ENCODE measurements at places on chromosomes 7 and 10.

GRCh38 chr7:159137906-159138305, 6.8 kb downstream of the VIPR2 start:
- DNase-seq: no peak

DNA sequence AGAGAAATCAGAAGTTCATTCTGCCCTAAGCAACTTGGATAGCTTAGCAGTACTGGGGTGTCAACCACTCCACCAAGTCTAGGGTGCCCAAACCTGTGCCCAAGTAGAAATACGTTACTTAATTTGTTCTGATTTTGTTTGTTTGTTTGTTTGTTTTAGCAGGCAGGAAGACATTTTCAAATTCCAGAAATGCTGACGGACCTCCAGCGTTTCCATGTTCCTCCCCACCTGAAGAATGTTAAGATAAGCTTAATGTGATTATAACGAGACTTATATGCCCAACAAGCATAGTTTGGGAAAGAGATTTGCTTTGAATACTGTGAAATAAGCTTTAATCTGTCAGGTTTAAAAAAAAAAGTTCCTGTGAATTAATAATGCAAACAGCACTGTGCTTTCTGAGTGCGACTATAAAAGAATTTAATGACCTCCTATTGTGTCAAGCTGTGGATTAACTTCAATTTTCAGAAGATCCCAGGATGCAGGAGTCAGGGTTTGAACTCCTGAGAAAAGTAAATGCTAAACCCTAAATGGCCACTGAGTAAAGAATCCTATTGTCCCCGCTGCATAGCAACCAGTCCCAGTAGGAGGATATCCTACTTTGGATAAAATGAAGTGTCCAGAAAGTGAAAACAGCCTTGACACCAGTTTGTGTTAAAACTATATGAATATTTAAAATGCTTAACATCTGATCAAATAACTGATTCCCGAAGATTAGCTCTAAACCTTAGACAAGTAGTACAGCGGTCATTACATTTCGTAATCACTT, 56.5 kb downstream of the LYZL1 start:
- no peak for DNase-seq

GRCh38 chr7:41731493-41732435, 28.9 kb upstream of the INHBA start:
- no peak for DNase-seq

DNA sequence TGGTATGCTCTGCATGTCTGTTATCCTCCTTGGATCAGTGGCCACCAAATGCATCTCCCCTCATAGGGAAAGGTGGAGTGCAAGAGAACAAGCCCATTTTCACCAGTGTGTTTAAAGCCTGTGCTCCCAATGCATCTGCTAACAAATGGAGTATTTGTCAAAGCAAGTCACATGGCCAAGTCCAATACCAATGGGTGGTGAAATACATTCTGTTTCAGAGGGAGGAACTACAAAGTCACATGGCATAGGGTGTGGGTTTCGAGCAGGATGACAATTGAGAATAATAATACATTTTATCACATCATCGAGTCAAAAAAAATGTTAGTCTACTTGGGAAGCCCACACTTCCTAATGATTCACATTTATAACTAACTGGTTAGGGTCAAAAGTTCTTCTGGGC, 62.7 kb downstream of the SUGCT start:
- no peak for DNase-seq

GRCh38 chr10:121862649-121863048, 65.2 kb downstream of the ATE1 start:
- DNase-seq: no peak

- DNase-seq: no peak
These were observed 20.4 kb downstream of the SLC13A4 start for GRCh38 chr7:135707570-135707966.

GRCh38 chr7:33790746-33791145, 114.6 kb upstream of the BMPER start:
- no peak for DNase-seq

DNA sequence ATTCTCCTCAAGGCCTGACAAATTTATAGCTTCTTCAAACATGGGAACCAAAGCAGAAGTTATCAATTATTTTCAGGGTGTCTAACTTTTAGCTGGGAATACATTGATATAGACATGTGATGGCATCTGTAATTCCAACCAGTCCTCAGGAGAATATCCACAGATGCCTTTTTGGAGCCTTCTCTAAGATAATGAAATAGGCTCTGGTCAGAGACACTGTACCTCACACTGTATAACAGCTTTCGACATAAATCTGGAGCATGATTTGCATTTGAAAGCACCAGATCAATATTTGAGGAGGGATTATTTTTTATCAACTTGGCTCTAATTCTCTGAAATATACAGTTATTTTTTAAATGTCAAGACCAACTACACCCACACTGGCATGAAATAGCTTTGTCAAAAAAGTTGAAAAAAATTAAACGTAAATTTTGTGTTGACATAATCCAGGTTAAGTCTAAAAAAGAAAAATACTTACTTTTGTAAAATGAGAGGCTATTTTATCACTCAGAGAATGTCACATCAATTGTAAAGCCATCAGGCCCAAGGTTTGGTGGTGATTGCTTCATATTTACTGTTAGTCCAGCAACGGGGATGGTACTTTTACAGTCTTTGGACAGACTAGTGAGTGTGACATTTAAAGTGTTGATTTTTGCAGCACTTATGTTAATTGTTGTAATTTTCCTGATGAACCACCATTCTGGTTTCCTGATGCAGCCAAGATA, 177.0 kb upstream of the SP8 start:
- DNase-seq: peak; percentile 36

DNA sequence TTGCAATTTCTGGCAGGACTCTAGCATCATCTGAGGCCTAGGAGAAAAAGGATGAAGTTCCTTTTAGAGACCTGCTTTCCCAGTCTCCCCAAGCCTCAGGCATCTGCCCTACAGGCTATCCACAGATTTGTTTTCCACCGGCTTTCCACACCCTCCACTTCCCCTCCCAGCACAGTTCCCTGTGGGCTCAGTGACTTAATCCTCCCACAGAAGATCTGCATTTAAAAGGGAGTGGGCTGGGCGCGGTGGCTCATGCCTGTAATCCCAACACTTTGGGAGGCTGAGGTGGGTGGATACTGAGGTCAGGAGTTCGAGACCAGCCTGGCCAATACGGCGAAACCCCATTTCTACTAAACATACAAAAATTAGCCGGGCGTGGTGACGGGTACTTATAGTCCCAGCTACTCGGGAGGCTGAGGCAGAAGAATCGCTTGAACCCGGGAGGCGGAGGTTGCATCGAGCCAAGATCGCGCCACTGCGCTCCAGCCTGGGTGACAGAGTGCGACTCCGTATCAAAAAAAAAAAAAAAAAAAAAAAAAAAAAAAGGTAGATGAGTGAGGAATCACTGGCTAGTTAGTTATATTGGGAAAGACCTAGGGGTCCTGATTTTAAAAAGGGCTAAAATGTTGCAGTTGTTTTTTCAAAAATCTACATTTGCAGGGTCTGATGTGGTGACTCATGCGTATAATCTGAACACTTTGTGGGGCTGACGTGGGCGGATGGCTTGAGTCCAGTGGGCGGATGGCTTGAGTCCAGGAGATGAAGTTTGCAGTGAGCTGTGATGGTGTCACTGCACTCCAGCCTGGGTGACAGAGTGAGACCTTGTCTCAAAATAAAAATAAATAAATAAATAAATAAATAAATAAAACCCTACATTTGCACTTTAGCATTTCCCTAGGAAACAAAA, 119.5 kb downstream of the BAMBI start:
- no peak for DNase-seq

GRCh38 chr10:70935631-70936030, 47.3 kb upstream of the PCBD1 start:
- no peak for DNase-seq

GRCh38 chr7:44280636-44280992, 44.8 kb downstream of the CAMK2B start:
- no peak for DNase-seq

DNA sequence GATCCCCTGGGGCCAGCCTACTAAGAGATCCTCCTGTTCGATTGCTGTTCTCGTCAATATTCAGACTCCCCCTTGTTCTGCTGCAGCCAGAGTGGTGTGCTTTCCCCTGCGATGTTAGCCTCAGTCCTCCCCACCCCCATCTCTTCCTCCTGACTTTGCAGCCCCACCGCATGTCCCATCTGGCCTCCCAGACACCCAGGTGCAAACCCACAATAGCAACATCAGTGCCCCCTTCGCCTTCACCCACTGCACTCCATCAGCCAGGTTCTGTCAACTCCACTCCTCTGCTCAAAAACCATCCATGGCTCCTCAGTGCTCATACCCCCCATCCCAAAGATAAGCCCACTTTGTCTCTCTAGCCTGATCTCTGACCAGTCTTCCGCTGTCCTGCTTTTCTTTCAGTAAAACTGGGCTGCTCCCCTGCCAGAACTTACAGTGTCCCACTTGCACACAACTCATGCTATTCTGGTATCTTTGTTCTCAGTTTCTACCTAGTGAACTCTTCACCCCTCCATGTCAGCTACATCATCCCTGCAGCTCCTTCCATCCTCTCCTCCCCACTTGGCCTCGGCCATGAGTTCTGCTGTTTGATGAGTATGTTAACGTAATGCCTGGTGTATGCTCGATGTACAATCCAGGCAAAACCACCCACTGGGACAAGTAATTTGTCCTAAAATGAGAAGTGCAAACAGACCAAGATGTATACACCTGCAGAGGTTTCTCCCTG, 26.6 kb downstream of the COL13A1 start:
- DNase-seq: peak; percentile 0

DNA sequence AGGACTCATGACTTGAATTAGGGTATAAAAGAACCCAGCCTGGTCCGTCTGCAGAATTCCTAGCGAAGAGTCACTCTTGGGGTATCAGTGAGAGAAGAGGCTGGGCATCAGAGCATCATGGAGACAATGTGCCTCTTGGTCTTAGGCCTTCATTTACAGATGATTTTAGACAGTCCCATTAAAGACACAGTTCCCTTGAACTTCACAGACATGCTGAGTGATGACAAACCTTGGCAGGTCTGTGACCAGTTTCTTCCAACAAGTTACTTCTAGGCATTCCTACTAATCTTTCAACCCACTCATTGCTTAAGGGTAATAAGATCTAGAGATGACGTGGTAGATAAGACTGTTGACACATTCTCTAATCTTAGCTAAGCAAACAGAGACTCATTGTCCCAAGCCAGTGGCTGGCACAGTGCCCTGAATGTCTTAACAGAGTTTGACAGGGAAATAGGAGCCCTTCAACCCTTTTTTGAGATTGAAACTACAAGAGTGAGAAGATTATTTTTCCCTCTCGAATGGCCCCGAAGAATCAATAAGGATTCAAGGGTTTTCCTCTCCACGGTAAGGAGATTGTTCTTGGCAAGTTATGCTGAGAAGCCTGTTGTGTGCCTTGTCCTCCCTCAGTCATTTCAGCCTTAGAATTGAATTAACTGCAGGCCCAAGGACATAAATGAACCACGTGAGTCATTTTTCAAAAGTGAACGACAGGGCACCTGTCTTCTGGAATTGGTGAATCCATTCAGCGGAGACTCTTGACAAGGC, 281.1 kb downstream of the CCDC3 start:
- no peak for DNase-seq

- DNase-seq: no peak
These were observed 113.0 kb downstream of the PDE1C start for GRCh38 chr7:31957090-31957720.

- no peak for DNase-seq
These were observed 62.8 kb downstream of the GSAP start for GRCh38 chr7:77353407-77353721.

DNA sequence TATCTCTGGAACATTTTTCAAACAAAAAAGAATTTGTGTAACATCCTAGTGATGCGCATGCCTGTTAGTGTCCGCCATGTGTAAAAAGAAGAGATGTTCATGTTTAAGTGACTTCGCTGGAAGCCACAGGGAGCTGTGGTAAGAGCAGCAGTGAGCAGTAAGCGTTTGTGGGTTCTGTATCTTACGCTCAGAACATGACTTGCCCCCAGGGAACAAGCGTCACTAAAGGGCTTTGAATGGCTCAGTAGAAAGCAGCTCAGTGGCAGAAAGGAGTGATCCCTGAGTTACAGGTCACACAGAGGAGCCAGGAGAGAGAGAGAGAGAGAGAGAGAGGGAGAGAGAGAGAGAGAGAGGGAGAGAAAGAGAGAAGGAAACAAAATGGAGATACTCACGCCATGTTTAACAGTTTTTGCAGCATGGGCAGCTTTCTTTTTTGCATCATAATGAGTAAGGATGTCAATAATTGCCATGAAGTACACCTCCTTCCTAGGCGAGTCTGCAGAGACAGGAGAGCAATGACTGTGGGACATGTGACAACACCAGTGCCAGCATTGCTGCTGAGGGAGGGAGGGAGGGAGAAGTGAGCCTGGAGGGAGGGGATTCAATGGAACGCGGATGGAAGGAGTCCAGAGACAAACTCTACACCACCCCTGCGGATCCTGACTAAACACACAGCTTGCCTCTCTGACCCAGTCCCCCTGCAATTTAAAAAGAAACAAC, 174.6 kb downstream of the PIP4K2A start:
- no peak for DNase-seq

DNA sequence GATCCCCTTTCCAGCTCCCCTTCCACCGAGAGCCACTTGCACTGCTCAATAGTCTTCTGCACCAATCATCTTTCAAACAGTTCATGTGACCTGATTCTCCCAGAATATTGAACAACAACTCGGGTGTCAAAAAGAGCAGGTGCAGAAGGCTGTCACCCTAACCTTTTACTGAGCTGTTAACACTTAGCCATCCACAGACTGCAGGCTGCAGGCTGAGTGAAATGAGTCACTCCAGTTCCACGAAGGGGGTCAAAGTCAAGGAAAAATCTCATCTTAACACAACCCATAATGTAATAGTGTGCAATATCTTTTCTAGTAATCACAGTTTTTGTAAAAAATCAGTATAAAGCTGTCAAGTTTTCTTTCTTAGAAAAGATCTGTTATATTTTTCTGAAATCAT, 63.1 kb downstream of the MTPAP start:
- DNase-seq: no peak

- DNase-seq: no peak
These were observed 207.9 kb downstream of the TNS3 start for GRCh38 chr7:47373871-47374451.

DNA sequence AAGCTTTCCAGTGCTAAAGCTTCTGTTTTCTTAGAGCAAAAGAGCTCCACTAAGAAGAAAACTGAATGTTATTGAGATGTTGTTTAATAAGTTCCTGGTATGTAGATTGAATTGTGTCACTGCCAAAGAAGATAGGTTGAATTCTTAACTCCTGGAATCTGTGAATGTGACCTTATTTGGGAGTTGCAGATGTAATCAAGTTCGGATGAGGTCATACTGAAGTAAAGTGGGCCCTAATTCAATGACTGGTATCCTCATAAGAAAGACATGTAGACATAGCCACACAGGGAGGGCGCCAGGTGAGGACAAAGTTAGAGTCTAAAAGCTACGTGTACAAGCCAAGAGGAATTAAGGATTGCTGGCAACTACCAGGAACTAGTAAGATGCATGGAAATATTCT, 732.1 kb upstream of the C7orf33 start:
- no peak for DNase-seq

GRCh38 chr10:70551971-70552422, 50.5 kb downstream of the PRF1 start:
- DNase-seq: no peak

DNA sequence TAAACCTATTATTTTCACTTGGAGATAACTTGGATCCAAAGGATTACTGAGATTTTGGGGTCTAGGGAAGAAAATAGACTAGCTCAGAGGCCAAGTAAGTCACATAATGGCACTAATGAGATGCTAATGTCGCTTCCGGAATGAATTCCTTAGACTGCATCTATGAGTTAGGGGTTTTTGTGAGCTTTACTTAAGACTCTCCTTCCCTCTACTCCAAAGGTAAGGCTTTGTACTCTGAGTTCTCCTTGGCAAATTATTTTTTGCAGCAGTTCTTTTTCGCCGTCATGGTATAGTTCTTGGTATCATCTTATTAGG, 143.9 kb upstream of the KLF14 start:
- no peak for DNase-seq
